ENCODE measurements at places on chromosomes 1 and 21.

- no peak for DNase-seq
Measured at GRCh38 chr1:160377585-160378206, 10.8 kb downstream of the NHLH1 start.

- DNase-seq, result no peak
Measured at GRCh38 chr1:240613356-240614142, 1.6 kb upstream of the GREM2 start.

DNA sequence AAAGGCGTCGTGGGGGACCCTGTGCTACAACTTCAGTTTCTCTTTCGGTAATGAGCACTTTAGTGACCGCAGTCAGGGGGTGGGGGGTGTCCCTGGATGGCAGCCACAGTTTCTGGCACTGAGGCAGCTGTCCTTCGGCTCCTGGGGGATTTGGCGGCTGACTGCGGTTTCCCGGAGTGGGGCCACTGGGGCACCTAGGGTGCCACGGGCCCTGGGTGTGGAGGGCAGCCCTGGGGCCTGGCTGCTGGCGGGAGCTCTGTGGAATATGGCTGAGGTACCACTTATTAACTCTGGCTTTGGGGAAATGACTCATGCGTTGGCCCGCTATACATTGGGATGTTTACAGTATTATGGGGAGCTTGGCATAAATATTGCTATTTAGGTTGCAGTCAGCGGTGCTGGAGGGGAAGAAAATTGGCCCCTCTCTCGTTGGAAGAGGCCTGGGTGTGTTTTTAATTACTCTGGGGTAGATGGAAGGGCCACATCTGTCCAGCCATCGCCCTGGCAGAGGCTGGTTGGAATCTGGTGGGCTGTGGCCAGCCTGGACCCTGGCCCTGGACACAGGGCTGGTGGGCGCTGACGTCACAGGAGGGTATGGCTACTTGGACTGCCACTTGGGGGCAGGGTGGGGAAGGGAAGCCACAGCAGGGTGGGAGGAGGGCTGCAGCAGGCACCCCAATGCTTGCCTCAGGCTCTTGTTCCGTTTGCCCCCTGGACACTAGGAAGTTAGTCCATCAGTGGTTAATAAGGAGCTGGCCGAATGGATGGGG lies 2.0 kb downstream of the EPHB2 start:
- no peak for DNase-seq

DNA sequence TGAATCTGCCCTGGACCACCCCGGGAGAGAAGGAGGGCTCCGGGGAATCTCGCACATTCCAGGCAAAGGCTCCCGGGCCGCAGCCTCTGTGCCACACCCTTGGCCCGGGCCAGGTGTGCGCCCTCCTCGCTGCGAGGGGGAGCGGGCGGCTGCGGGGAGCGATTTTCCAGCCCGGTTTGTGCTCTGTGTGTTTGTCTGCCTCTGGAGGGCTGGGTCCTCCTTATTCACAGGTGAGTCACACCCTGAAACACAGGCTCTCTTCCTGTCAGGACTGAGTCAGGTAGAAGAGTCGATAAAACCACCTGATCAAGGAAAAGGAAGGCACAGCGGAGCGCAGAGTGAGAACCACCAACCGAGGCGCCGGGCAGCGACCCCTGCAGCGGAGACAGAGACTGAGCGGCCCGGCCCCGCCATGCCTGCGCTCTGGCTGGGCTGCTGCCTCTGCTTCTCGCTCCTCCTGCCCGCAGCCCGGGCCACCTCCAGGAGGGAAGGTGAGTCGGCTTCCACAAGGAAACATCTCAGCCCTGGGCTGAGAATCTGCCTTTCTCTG lies at the start of gene LAMC2:
LAMC2 (plus strand) TSS at position 324 of the 550 bp plus-strand sequence; CDS start at position 413, 89 bp downstream.
- DNase-seq, result peak; percentile 88

- no peak for DNase-seq
Measured at GRCh38 chr1:9362488-9362887, 69.8 kb downstream of the SPSB1 start.

DNA sequence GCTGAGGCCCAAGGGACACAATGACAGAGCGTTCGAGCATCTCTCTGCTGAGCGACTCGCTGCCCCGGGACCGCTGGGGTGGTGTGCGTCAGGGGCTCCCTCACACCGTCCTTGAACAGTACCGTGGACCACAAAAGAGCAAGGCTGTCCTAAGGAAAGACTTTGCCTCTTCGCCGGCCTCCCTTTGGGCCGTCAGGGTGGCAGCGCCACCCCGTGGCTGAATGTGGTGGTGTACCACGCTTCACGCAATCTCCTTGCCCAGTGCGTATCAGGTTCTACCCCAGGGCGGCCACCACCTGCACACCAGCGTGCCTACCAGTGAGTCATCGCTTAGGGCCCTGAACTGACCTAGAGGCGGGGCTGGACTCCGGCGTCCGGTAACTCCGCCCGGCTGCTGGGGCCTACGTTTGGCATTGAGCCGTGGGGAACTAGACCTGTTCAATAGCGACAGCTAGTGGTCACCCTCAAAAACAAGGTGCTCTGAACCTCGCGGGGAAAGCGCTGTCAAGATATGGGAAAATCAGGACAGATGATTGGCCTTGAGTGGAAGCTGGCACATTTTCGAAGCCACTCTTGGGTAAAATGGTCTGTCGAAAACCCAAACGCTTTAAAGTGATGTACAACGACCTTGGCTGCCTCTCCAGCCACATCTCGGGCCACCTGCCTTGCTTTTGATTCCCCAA lies 8.1 kb upstream of the TRAF3IP3 start:
- peak; percentile 88 for DNase-seq

DNA sequence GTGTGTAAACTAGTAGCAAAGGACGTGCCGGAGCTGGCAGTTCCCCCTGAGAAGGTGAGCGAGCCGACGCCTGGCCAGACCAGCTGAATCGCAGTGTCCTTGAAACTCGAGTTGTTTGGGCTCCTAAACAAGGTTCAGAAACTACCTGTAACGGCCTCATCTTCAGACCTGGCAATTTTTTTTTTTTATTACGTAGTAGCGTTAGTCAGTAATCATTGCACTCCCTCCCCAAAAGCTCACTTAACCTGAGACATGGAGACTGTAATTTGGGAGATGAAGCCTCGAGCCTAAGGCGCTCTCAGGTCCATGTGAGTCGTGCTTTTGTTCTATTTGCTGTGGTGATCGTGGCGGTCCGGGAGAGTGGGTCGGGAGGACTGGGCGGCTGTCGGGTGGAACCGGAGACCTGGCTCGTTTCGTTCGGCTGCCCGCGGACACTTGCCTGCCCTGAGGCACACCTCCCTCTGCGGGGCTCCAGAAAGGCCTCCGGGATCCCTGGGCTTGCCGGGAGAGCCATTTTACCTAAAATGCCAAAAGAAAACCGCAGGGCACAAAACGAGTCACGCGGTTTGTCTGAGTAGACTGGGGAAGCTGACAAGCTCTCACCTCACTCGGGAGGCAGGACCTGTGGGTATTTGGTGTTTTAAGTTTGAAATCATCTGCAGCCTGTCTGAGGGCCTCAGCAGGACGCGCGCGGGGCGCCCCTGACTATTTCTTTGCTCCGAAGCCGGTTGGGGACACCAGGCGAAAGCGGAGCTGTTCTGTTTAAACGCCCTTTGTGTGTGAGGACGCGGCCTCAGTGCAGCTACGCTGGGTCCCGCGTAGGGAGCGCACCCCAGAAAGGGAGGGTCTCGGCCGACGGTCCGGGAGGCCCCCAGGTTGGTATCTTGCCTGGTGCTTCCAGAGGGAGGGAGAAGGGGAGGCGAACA lies 722 bp downstream of the LHX8 start:
- no peak for DNase-seq

DNA sequence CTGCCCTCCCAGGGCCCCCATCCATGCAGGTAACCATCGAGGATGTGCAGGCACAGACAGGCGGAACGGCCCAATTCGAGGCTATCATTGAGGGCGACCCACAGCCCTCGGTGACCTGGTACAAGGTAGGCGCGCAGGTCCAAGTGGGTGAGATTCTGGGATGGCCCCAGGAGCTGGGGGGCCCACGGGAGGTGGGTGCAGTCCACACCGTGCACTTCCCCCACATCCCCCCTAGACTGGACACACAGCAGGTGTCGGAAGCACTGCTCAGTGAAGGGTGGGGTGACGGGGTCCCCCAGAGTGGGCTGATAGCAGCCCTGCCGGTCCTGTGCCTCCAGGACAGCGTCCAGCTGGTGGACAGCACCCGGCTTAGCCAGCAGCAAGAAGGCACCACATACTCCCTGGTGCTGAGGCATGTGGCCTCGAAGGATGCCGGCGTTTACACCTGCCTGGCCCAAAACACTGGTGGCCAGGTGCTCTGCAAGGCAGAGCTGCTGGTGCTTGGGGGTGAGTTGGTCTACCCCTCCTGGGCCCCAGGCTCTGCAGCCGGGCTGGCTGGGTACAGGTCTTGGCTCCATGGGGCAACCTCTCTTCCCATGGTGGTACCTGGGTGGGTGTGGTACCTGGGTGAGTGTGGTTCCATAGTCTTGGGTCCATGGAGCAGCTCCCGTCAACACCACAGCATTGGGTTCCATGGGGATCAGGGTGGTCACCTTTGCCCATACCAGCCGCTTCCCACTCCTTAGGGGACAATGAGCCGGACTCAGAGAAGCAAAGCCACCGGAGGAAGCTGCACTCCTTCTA lies 40.4 kb downstream of the TRIM11 start:
- DNase-seq, result no peak

DNA sequence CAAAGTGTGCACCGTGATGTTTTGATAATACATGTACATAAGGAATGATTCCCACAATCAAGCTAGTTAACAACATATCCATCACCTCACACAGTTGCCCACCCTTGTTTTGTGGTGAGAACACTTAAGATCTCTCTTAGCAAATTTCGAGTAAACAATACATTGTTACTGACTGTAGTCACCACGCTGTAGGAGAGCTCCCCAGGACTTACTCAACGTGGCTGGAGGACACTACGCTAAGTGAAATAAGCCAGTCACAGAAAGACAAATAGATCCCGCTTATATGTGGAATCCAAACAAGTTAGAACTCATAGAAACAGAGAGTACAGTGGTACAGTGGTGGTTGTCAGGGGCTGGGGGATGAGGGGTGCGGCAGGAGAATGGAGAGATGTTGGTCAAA lies 24.8 kb downstream of the GPR137B start:
- DNase-seq, result no peak

DNA sequence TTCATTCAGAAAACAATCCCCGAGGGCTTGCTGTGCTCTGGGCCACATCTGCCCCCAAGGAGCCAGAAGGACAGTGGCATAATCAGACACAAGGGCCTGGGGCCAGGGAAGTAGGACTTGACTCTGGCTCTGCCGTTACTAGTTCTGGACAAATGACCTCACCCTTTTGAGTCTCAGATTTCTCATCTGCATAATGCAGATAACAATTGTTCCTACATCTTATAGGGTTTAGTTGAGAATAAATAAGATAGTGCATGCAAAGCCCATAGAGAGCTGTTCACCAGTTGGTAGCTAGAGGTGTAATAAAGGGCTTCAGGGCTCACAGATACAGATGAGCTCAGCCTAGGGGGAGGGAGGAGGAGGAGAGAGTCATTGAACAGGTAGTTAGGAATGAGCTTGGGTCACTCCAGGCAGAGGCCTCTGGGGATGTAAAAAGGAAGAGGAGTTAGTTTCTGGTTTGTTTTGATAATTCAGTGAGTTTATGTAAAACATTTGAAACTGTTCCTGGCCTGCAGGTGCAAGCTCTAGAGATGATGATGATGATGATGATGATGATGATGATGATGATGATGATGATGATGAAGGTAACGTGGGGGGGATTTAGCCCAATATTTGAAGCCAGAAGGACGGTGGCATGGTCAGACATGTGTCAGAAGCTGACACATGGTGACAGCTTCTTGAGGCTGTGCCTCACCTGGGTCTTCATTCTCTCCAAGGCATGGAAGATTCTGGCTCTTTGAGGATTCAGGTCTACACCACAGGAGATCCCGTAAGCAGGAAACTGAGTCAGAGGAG lies 858 bp downstream of the LACTBL1 start:
- DNase-seq, result no peak

- DNase-seq, result no peak
Measured at GRCh38 chr1:170533298-170533697, 1.3 kb downstream of the GORAB start.

- DNase-seq, result peak; percentile 73
Measured at GRCh38 chr1:33055210-33056008, 18.7 kb upstream of the AK2 start.

- DNase-seq, result no peak
Measured at GRCh38 chr1:77060000-77060399, 159.2 kb downstream of the PIGK start.

DNA sequence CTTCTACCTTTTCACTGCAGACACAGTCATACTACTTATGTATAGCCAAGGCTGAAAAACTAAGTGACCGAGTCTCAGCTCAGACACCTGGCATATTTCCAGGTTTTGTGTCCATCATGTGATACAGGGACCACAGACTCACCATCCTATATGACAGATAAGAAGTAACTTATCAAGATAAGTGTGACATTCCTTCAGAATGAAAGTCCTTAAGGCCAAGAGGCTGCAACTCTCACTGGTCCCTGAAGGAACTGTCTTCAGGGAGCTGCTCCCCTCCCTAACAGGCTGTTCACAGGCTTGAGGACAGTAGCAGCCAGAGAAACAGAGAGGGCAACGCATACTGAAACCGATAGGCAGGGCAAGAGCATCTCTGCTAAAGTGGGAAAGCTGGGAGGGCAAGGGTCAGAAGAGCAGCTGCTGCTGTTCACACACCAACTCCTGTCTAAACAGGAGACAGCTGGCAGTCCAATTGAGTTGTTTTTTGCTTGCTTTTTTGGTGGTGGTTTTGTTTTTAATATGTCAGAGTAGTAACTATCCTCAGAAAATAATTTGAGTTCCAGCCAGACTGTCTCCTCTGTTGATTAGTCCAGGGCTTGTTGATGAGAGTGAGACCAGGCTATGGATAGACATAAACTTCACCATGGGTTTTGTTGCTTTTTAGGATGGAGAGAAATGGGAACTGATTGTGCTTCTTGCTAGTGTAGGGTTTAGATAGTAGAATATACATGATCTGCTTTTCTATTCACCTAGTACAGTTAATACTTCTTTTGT lies 67.7 kb downstream of the MACF1 start:
- no peak for DNase-seq

DNA sequence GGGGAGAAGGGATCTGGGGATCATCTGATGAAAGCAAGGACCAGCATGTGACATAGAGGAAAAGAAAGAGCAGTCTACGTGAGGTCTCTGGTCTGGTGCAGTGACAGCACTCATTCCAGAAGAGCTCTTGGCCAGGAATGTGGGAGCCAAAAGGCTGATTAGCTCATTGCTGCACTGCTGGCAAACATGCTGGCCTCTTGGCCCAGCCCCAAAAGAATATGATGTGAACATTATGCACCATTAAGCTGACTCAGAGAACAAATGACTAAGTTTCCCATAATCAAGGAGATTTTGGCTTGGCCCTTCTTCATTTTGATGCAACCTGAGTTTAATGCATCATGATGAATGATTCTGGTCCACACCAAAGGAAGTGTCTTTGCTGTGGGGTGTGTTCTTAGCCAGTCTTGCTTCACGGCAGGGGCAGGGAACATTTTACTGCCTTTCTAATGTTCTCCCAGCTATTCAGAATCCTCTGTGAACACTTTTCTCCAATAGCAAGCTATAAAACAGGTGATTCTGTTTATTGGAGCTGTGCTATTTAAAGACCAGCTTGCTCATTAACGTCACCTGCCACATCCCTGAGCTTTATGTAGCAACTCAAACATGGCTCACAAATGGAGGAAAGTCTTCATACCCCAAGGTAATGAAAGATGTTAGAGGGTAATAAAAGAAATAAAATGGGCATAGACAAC lies 55.1 kb downstream of the PCBP3 start:
- DNase-seq, result no peak

Measured in kidney epithelial cell (primary cell).